ENCODE measurements at places on chromosomes 7 and 10.
A peak's percentile ranks its signal among the peaks of the same experiment; 100 is the strongest.

DNA sequence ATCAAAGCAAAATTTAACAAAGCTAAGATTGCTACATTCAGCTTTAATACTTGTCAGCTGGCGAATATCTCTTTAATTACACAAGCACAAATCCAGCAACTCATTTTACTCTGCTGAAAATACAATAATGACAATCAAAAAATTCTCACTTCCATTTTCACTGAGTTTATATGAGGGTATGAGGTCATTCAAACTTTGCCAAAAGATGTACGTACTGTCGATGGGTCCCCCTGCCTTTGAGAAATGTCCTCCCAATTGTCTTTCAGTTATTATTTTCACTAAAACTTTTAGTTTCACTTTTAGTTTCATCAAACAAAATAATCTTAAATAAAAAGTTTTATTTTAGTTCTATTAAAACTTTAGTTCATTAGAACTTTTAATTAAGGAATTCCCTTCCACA, 159.5 kb upstream of the WDR11 start:
- no peak for DNase-seq

- no peak for DNase-seq
These were observed 114.6 kb downstream of the CPED1 start for GRCh38 chr7:121103086-121103485.

DNA sequence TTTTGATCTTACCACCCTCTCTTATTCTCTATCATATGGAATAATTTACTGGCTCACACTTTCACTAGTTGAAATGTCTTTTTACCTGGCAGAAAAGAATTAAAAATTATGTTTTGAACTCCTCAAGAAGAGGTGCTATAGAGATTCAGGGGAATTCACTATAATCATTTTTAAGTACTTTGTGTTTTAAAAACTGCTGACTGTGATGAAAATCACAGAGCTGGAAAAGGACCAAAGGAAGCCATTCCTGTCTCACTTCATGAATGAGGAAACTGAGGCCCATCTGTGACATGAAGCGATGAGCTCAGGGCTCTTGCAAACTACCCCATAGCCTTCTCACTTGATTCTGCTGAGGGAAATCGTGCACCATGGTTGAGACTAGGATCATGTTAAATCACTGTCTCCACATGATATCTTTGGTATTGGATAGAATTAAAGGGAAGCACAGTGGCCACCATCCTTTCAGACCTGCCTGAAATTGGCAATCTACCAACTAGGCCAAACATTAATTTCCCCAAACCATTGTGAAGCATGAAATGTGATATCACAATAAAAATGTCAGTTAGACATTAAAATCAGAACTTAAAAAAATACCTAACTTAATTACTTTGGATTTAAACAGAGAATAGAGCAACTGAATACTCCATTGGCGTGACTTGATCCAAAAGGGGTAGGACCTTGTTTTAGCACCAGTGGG, 141.0 kb downstream of the FZD1 start:
- DNase-seq: no peak

DNA sequence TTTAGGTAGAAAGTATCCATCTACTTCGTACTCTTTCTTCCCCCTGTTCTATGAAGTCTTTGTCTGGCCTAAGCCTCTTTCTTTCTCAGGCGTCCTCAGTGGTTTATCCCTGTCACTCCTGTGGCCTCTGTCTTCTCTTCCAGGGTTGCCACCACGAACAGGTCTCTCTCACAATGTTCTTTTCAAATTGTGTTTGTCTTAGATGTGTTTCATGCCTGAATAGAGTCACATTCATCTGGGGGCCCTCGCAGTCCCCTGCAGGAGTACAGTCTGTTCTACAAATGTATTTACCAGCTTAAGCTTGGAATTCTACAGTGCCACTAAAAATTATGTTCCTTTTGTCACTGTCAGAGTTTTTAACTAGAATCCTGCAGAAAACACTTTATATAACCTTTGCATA, 680.4 kb upstream of the FOXK1 start:
- DNase-seq: no peak

DNA sequence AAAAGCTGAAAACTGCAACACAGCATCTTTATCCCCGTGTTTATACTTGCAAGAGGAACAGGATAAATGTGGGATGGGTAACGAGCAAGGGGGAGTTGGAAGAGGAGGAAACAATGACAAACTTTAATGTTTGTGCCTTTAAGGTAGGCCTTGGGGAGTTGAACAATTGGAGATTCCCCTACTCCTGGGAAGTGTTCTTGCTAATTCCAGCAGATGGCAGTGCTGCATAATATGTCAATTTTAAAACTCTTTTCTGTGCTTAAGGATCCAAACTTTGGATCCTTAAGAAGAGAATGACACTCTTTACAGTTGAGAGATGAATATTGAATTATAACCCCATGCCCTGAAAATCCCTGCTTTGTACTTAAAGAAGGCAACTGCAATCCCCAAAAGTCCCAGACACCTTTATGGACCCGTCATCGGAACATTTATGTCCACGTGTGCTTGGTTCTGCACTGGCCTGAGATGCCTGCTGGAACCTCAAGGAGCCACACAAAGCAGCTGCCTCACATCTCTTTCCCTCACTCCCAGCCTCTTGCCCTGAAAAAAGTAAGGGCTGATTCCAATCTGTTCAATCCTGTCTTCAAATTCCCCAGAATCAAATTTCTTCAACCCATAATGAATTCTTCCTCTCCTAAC, 12.0 kb downstream of the IFIT5 start:
- DNase-seq: peak; percentile 61

DNA sequence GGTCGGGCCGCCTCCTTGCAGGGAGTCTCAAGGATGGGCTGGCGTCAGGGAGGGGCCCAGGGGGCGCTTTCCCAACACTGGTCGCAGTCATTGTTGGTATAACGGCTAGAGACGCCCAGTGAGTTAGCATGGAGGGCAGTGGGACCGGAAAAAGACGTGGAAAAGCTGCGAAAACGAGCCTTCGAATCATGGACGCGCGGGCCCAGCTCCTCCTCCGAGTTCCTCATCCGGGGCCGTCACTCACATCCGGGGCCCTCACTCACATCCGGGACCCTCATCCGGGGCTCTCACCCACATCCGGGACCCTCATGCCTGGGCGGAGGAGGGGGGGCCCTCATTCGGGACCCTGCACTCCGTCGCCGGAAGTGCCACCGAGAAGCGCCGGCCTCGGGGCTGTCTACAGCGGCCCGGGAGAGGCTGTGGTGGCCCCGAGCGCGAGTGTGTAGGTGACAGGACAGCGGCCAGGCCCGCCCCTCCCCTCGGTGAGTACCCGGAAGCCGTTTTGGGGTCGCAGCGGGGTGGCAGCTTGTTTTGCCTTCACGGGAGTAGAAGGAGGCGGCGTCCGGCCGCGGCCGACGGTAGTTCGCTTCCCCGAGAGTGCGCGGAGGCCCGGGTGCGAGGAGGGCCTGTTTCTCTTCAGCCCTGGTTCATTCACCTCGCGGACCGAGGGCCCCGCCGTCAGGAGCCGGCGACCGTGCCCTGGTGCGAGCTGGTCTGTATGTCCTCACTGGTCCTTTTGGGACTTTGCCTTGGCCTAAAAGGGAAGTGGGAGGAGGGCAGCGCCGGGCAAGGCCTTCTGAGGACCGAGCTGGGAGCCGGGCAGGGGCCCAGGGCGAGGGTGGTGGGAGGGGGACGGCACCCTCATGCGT, at the start of gene ZNF655:
ZNF655 (plus strand) TSS at position 337 of the 869 bp plus-strand sequence. CDS start 1,918 bp downstream, outside the sequence.
- DNase-seq: peak; percentile 88

DNA sequence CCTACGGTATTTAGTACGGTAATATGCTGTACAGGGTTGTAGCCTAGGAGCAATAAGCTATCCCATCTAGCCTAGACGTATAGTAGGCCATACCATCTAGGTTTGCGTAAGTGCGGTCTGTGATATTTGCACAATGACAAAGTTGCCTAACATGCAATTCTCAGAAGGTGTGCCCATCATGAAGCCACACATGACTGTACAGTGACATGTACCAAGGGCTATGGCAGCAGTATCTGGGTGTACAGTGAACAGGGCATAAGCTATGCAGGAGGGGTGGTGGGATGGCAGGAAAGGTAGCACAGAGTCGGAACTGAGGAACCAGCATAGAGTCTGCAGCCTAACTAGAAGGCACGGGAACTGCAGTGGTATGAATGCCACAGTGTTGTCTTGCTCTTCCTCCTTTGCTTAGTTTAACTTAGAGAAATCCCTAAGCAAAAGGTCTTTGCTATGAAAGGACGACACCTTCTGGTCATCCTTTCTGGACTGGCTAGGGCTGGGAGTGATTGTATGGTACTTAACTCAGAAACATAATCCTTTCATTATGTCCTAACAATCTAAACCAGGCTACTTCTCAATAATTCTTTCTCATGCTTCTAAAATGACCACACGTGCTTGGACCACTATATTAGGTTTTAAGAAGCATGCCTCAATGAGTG, 93.5 kb downstream of the DYNC1I1 start:
- peak; percentile 22 for DNase-seq

DNA sequence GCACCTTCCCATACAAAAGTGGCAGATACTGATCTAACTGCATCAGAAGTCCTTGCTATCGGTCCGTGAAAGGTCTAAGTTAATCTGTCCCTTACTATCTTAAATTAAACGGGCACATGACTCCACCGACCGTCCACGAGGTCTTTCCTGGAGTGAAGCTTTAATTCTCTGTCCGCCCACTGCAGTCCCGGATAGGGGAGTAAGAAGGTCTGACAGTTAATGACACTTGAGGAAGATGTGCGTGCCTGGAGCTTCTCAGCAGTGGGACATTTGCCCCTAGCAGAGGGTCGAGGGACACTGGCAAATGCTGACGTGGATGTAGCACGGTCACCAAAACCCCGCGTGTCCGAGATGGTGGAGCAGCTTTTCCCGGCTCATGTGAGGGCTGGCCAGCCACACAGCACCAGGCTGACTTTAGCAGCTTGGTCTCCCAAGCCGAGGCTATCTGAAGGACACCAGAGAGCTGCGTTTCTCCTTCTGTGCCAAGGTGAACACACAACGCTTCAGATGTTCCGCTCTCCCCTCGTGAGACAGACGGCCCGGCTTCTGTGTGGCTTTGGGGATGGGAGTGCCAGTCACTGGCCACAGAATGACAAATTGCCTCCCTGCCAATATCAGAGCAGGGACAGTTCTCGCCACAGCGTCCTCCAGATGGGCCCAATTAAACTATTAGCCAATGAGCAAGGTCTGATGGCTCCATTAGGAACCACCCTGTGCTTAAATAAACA, 86.6 kb downstream of the ADARB2 start:
- peak; percentile 91 for DNase-seq

GRCh38 chr10:63798599-63799498, 277.6 kb downstream of the REEP3 start:
- no peak for DNase-seq

GRCh38 chr10:13139150-13139549, 22.2 kb upstream of the MCM10 start:
- DNase-seq: no peak

DNA sequence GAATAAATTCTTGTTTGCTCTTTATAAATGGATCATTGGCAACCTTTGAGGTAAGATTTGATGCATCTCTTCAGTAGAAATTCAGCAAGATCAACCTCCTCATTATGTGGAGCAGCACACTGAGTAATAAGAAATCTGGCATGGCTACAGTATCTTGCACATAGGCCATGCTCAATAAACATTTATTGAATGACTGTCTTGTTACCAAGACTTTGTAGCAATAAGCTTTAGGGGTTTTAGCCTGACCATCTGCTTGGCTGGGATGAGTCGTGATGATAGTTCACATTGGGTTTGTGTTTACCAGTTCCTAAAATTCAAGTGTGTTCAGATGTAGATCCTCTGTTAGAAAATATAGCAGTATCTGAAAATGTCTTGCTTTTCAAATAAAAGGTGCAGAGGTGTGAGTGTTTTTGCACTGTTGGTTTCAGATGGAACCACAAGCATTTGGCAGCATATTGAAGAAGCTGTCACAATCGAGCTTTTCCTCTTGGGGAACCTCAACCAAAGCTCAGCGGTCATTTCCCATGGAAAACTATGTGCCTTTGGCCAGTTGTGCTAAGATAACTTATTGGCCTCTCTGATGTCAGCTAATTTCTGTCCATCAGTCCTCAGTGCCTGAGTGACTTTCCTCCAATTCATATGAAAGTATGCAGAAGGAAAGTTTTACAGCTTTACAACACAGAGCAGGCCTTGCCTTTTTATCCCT, 442.6 kb downstream of the GFRA1 start:
- DNase-seq: no peak

- DNase-seq: no peak
These were observed 90.5 kb downstream of the CDC14C start for GRCh38 chr7:49014870-49015269.

GRCh38 chr7:140212100-140212881, 35.5 kb upstream of the KDM7A start:
- no peak for DNase-seq

GRCh38 chr10:37711617-37712488, 145.6 kb downstream of the ZNF248 start:
- DNase-seq: no peak

DNA sequence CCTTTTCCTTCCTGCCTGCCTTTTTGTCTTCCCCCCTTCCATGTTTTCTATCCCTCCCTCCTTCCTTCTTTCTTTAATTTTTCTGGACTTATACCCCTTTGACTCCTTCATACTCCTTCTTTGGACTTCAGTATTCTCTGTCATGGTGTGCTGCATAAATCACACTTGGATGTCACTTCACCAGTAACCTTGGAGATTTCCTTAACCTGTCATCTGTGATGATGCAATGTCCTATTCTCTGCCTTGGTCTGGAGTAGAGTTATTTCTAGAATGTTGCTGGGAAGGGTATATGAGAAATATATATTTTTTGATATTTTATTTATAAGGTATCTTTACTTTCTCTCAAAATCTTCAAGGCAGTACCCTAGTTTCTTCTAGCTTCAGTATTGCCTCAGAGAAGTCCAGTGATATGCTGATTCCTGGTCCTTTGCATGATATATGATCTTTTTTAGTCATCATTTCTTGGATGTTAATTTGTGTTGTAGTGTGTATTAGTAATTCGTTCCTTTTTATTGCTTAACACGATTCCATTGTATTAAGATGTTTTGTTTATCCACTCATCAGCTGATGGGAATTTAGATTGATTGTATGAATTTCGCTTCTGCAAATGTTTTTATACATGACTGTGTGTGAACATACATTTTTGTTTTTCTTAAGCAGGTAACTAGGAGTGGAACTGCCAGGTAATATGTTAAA, 206.9 kb upstream of the MBL2 start:
- DNase-seq: no peak

Measured in cerebellar cortex (tissue), 1 donor.